ENCODE measurements at places on chromosomes 3 and 15.
A peak's percentile ranks its signal among the peaks of the same experiment; 100 is the strongest.

DNA sequence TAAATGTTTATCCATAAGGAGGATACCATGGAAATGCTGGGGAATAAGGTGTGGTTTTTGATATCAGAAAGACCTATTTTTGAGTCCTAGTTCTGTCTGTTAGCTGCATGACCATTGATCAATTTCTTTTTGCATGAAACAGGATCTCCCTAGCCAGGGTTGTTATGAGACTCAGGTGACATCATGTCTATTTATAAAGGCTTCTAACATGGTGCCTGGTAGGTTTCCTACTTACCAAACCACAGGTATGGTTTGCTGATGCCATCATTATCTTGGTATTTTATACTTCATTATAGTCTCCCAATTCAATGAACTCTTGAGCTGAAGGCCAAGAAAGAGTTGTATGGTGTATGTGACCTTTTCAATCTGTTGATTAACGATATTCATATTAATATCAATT is 144.0 kb downstream of the CLSTN2 start:
- no peak for DNase-seq

- DNase-seq, result no peak
These were observed 10.0 kb downstream of the PXK start for GRCh38 chr3:58342676-58343075.

GRCh38 chr3:63662500-63662899 is 10.0 kb downstream of the SNTN start:
- DNase-seq, result no peak

DNA sequence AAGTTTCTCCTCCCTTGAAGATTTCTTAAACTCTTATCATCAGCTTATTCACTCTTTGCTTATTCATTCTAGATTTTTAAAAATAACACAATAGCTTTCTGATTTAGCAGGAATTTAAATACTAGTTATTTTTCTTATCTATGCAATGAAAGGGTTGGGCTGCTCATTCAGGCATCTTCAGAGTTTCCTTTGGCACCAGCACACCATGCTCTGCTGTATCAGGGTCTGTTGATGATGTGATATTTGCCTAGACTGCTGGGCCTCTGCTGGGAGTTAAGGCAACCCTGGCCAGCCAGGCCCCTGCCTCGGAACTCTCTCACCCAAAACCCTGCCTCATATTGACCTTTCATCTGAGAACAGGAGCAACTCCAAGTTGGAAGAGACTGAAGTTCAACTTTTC is 35.0 kb downstream of the DRD3 start:
- DNase-seq, result no peak

DNA sequence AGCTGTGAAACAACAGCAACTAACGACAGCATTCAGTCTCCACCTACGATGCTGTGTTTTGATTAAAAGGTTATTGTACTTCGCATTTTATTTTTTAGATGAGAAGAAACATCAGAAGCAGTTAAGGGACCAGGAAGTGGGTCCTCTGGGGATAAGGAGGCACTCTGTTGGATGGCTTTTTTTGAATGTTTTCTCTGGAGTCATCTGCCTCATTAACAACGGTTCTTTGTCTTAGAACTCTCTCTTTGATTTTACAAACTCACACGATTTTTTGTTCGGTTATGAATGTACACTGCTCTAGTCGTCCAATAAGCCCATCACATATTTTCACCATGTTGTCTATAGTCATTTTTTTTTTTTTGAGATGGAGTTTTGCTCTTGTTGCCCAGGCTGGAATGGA is 36.0 kb upstream of the ARPIN start:
- peak; percentile 91 for DNase-seq

GRCh38 chr15:36363335-36363734 is 216.1 kb upstream of the CDIN1 start:
- DNase-seq, result no peak

DNA sequence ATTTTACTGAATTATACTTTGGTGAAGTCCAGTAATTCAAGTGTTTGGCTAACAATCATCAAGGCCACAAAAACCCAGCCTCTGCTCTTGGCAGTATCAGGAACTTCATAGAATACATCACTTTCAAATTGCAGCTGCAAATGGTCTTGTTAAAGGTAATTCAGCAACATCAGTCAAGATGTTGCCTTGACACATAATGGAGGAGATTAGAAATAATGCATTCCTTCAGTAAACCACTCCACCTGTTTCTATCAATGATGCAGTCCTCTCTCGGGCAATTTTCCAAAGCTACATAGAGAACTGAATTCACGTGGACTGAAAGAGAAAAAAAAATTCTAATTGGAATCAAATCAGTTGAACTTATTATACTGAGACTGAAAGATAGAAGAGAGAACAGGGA is 279.3 kb downstream of the VGLL3 start:
- no peak for DNase-seq

- no peak for DNase-seq
These were observed 46.2 kb downstream of the ABTB1 start for GRCh38 chr3:127718916-127719290.

GRCh38 chr3:69531576-69532546 is 146.0 kb upstream of the FRMD4B start:
- DNase-seq, result peak; percentile 21

DNA sequence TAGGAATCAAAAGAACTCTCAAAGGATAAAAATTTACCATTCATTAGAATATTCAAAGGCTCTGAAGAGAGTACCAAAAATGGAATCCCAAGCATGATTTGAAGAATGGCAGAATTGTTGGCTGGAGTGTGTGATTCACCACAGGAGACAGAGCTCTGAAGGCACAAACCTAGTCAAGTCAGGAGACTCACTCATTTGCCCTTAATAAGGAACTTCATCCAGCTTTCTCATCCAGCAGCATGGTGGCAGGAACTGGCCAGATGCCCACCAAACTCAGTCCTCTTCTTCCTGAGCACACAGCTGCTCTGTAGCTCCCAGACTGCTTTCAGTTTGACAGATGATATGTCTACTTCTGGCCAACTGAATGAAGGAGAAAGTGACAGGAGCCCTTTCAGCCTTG is 16.5 kb upstream of the HEG1 start:
- DNase-seq, result peak; percentile 92

- DNase-seq, result no peak
These were observed 3.3 kb upstream of the RBSN start for GRCh38 chr3:15102256-15102655.

DNA sequence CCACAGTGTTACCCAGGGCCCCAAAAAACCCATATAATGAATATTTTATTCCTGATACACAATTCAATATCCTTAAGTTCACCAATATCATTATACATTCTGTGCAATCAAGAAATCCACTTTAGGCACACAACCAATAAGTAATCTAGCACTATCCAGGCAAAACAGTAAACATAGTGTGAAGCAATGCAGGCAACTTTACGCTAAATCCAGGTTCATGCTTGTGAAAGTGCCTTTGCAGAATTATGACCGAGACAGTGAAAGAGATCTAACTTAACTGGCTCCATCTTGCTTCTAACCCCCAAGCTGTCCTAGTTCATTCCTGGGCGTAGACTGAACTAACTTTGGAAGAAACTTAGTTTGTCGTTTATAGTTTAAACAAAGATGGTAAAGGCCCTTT is 34.2 kb upstream of the INO80 start:
- no peak for DNase-seq

DNA sequence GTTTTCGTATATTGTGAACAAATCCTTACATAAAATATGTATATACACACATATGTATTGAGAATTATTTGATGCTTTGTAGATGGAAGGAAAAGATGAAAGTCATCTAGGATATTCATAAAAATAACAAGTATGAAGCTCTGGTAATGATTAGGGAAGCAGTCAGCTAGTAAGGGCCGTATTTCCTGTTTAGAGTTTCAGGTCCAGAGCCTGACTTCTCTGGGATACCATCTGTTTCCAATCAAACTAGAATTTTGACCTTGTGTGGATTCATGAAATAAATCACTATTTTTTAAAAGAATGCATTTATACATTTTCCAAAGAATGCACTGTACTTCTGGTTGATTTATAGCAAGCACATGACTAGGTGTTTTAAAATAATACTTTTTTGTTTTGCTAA is 156.1 kb upstream of the CGNL1 start:
- DNase-seq, result peak; percentile 69

DNA sequence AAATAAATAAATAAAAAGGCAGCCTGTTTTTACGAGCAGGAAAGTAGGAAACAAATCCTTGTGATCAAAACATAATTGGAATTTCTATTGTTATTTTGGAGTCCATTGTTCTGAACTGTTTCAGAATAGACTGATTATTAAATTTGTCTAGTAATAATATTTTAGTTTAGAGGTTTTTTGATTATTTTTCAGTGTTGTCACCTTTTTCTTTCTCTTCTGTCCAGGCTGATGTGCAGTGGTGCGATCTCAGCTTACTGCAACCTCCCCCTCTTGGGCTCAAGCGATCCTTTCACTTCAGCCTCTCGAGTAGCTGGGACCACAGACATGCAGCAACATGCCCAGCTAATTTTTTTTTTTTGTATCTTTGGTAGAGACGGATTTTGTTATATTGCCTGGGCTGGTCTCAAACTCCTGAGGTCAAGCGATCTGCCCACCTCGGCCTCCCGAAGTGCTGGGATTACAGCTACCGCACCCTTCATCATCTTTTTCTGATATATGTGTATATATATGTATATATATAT is 38.0 kb downstream of the KAT2B start:
- DNase-seq, result no peak

DNA sequence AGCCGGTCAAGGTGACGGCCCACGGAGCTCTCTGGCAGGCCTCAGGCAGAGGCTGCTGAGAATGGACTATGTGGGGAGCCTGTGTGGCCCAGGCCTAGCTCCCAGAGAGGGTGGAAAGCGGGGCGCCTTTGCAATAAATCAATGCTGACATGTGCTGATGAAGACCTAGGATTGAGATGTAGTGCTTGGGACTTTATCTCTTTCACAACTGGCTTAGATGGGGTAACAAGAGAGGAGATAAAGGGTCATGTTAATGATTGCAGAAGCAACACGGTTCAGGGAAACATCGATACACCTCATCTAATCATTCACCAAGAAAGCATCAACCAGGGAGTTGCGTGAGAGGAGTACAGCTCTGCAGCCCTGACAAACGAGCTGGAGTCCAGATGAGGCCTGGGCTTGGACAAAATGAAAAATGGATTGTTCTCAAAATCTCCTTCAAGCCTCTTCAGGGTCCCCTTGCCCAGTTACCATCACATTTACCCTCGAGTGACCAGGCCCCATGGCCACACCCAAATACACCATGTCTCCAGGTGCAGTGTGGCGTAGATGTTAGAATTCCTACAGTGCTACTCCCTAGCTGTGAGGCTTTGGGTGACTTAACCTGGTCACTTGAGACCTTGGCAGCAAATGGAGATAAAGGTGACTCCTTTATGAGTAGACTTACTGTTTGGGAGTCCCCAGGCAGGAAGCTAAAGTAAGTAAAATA is 146.4 kb upstream of the LIPC start:
- no peak for DNase-seq

DNA sequence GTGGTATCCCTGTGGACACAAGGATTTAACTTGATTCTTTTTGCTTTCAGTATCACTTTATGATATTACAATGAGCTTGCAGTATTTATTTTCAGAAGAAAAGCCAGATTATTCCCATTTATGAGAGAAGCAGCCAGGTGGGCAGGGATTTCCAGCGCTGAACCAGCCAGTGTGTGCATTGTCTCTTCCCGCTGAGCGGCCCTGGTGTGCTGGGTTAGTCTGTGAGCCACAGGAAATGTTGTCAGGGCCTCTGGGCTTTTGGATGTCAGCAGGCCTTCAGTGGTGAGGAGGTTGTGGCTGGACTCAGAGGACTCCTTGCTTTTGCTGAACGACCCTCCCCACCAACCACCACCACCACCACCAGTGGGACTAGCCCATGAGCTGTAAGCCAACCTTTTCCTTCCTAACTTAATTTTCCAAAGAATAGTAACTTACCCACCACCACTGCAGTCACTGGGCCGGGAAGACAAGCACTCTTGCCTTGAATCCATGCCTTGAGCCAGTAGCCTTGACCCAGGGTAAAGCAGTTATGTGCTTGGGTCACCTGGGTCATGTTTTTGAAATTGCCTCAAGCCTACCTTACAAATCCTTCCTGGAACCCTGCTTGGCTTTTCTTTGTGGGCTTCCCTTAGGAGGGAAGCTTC is 33.1 kb downstream of the FLNB start:
- DNase-seq, result no peak

- peak; percentile 60 for DNase-seq
These were observed 38.2 kb downstream of the TMCC1 start for GRCh38 chr3:129855170-129855831.

DNA sequence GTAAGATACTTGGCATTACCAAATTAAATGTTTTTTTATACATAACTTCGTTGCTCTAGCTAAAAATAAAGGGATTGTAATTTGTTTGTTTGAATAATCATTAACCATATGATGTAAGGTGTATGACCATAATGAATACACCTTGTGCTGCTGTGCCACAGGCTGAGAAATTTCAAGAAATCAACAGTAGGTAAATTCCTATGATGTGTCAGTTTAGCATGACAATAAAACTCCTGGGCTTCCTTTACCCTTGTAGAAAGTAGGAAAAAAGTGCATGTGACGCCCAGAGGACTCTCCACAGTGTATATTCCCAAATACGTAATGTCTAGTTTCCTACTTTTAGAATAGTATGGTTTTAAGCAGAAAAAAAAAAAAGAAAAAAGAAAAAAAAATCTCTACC is 208.1 kb downstream of the SATB1 start:
- DNase-seq, result no peak

GRCh38 chr15:64915518-64916227 is 4.0 kb downstream of the ANKDD1A start:
- DNase-seq, result no peak

DNA sequence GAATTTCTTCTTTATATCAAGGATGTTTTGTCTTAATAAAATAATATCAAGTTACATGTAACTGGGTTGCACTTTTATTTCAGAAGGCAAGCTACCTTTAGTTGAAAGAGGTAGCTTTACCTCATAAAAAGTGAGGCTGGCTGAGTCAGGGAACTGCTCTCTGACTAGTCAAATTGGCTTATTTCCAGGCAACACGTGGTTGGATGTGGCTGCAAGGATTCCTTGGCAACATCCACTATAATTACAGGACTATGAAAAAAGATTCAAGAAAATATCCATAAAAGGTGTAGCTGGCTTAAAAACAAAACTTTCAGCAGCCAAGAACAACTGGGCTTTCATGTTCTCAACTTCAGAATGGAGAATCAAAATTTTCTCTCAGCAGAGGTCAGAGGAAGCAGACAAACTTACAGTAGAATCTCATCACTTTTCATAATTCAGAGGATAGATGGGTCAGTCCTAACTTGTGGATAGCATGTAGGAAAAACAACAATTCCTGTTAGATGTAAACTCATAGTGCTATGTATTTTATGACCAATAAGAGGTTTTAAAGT is 779.1 kb downstream of the MECOM start:
- peak; percentile 14 for DNase-seq

GRCh38 chr3:171804618-171805389 is 5.5 kb downstream of the PLD1 start:
- no peak for DNase-seq

DNA sequence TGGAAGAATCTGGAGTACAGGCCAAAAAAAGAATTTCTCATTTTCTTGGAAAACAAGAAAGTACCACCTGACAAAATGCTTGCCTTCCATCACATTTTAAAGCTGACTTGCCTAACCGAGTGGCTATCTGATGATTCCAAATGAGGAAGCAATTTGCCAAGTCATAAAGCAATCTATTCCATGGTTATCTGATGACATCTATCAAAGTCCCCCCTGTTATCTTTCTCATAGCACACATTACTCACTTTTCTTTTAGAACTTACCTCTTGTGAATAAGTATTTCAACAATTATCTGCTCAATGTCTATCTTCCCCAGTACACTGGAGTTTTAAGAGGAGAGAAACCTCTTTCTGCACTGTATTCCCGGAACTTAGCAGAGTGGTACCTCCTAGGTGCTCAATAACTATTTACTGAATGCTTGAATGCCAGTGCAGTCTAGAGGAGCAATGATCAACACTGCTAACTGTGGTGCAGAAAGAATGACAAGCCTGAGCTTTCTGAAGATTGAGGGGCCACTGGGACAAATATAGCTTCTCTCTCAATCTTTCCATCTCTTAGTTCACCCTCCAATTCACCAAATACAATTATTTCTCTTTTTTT is 186.3 kb upstream of the ATP11B start:
- no peak for DNase-seq
